ENCODE measurements at places on chromosomes 11 and 22.

- no peak for DNase-seq
Measured at GRCh38 chr11:2302306-2302895, 588 bp downstream of the TSPAN32 start.

GRCh38 chr22:19554834-19555404, 30.7 kb upstream of the CLDN5 start:
- DNase-seq = no peak

DNA sequence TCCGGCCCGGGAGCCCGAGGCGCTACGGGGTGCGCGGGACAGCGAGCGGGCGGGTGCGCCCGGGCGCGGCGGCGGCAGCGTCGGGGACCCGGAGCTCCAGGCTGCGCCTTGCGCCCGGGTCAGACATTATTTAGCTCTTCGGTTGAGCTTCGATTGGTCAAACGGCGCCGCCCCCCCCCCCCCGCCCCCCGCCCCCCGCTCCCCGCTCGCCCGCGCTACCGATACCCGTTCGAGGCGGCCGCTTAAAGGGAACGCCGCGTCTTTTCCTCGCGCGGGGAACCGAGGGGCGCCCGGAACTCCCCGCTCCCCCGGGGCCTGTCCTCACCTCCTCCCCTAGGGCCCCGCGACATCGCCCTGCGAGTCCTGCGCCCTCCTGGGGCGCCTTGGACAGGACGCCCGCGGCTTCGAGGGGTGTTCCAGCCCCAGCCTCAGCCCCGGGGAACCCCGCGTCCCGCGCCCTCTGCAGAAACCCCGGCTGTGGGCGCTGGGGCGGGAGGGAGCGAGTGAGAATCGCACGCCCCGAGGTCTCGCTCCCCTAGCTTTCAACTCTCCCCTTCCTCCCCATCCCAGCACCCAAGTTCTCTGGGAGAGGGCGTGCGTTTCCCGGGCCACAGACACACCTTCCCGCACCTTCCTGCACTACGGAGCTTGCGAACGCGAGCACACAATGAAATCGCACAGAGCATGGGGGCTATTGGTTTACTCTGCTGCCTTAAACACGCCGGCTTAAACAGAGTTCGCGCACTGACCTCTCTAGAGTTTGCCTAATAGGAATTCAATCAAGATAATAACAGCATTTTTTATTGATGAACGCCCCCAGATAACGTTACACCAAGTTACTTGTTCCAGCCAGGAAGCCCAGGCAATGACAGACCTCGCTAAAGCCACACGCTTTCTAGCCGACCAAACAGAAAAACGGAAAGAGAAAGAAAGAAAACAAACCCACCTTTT, at the start of gene BDNF:
TSS of gene BDNF (minus strand) at position 105 of the 951 bp plus-strand sequence. CDS start 41,891 bp downstream, outside the sequence.
- no peak for DNase-seq

- peak; percentile 60 for DNase-seq
Measured at GRCh38 chr11:76782531-76783293, 444 bp upstream of the TSKU start.

- DNase-seq = peak; percentile 59
Measured at GRCh38 chr22:22884010-22884887, 3.4 kb upstream of the IGLL5 start.

- no peak for DNase-seq
Measured at GRCh38 chr11:83257761-83258168, 28.4 kb downstream of the CCDC90B start.

DNA sequence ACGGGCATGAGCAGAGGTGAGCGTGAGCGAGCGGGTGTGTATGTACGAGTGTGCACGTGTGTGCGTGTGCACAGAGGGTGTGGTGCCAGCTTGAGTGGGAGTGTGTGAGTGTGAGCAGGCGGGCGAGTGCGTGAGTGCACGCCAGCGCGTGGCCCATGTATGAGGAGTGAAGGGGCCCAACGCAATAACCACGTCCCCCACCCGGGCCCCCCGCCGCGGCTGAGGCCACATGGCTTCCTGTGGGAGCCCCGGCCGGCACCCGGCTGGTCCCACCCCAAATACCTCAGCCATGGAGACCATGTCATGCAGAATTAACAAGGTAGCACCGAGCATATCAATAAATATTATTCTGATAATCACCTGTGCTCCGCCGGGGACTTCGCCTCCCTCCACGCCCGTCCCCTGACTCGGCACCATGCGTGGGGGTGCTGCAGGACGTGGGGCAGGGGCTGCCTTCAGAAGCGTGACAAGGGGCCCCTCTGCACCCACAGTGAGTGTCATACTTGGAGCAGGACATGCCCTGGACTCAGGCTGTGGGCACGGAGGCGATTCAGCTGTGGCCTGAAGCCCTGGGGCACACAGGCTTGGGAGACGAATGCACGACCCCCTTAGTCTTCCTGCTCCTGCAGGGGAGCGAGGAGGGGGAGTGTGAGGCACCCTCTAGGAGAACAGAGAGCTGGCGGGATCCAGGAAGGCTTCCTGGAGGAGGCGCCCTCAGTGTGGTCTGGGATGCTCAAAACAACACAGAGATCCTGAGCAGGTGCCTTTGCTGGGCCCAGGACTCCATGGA, 5.6 kb upstream of the TRABD start:
- no peak for DNase-seq

DNA sequence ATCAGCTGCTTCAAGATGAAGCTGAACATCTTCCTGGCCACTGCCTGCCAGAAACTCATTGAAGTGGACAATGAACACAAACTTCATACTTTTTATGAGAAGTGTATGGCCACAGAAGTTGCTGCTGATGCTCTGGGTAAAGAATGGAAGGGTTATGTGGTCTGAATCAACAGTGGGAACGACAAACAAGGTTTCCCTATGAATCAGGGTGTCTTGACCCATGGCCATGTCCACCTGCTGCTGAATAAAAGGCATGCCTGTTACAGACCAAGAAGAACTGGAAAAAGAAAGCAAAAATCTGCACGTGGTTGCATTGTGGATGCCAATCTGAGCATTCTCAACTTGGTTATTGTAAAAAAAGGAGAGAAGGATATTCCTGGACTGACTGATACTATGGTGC, 22.2 kb upstream of the BIRC3 start:
- no peak for DNase-seq

- DNase-seq = no peak
Measured at GRCh38 chr11:23769214-23769613, 727.6 kb upstream of the LUZP2 start.

DNA sequence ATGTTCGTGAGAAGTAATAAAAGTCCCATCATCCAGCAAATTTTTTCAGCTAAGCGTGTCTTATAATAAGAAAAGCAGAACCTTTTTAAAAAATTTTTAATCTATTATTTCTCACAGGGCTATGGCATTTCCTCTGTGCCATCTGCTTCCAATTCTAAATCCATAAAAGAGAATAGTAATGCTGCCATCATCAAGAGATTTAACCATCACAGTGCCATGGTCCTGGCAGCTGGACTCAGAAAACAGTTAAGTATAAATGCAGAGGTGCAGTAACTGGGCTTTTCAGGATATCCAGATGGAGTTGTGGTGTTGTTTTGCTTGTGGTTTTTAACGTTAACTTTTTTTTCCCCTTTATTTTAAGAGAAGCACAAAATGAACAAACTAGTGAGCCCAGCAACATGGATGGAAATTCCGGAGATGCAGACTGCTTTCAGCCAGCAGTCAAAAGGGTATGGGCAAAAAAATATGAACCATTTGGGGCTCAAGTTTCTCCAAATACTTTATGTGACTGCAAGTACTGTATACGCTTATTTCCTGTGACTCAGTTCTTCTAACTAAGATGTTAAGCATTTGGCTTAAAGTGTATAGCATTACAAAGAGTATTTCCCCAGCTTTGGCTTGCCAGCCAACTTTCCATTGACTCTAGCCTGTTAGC, 25.2 kb downstream of the GTF2H1 start:
- DNase-seq = no peak

DNA sequence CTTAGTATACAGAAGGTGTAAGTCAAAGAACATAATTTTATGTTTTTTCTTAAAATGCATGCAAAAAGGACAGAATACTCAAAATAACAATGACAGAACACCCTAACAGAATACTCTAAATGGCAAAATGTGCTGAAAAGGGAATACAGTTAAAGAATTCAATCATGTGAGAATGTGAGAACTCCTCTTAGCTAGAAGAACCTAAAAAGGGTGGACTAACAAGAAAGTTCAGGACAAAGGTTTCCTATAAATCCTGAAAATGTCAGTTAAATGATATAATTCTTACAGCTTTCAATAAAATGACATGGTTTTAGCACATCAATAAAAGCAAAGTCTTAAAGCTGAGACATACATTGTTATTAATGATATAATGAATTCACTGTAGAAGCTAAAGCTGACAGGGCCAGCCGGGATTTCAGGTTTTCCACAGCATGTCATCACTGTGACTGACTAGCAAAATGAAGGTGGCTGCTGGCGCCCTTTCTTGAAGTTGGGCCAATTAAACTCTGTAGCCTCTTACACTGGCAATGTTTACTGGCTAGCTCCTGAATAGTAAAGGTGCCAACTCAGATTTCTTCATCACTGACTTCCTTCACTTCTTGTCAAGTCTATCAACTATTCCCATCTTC, 244.4 kb downstream of the TTC28 start:
- DNase-seq = no peak

DNA sequence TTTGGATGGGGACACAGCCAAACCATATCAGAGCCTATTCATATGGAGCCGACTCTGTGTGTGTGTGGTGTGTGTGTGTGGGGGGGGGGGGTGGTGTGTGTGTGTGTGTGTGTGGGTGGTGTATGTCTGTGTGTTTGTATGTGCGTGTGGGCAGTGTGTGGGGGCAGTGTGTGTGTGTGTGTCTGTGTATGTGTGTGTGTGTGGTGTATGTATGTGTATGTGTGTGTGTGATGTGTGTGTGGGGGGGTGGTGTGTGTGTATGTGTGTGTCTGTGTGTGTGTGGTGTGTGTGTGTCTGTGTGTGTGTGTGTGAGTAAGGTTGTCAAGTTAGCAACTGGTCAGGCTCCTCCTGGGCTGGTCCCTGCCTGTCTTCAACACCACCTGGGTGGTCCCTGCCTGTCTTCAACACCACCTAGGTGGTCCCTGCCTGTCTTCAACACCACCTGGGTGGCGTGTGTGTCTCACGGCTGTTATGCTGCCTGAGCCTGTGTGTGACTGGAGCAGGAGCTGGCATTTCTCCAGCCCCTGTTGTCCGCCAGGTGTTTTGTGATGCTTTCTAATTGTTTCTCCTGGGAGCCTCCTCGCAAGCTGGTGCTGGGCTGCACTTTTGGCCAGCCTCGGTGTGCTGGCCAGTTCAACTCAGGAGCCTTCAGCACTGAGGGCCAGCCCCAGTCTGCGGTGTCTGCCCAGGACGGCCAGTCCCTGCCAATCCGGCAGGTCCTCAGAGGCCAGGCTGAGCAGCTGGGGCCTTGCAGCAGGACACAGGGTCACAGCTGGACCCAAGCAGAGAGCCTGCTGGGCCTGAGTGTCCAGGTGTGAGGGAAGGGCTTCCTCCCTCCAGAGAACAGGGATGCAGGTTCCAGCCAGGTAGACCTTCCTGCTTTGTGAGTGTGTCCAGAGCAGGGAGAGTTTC, 21.5 kb upstream of the PVALB start:
- DNase-seq = no peak

DNA sequence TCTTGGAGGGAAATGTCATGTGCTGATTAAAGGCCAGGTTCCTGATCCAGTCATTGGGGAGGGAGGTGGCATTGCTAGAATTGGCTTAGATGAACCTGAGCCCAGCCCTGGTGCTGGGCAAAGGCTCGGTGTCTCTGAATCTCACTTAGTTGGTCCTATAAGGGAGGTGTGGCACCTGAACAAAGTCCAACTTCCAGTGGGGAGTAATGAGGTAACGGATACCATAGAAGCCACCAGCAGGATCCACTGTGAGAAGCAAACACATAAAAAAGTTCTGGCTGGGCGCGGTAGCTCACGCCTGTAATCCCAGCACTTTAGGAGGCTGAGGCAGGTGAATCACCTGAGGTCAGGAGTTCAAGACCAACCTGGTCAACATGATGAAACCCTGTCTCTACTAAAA, 26.6 kb downstream of the PRDM11 start:
- DNase-seq = no peak

- DNase-seq = no peak
Measured at GRCh38 chr11:130804306-130805076, 111.8 kb downstream of the SNX19 start.

GRCh38 chr22:50537765-50538164, 7.9 kb upstream of the KLHDC7B start:
- no peak for DNase-seq

DNA sequence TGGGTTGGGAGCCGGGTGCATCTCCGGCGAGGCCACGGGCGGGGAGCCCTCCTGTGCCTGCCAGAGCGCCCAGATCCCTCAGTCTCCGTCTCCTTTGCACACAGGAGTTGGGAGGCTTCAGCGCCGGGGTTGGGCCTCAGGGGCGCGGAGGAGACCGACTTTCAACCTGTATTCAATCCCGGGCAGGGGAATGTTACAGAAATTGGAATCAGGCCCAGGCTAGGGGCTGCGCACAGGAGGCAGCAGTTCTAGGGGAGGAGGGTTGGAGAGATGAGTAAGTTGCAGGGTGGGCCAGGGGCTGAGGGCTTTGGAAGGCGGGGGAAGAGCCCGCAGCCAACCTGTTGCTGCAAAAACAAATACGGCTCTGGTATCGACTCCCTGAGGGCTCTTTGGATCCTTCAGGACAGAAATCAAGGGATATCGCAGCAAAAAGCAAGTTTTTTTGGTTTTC, 640 bp upstream of the KCNA4 start:
- DNase-seq = no peak

- no peak for DNase-seq
Measured at GRCh38 chr11:36150986-36151385, 138.2 kb downstream of the COMMD9 start.

- DNase-seq = peak; percentile 76
Measured at GRCh38 chr11:65314501-65315203, at the start of gene CDC42EP2. Gene CDC42EP2, plus strand, starts transcription at chr11:65314866. Its CDS starts 6,033 bp downstream, at chr11:65320899.

DNA sequence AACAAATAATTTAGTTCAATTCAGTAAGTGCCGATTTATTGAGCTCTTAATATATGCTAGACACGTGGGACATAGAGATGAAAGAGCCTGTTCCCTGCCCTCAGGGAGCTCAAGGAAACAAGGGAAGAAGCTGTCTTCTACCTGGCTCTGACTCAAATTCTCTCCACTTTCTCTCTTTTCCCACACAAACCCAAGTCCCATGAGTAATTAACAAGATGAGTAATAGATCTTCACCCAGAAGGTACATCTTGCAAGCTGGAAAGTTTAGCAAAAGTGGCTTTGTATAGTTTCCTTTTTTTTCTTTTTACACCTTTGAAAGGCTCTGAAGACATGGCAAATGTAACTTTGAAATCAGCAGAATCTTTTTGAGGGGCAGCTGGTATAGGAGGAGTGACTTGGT, 48.2 kb upstream of the CHST1 start:
- DNase-seq = no peak
